ENCODE measurements at places on chromosomes 4 and X.
A peak's percentile ranks its signal among the peaks of the same experiment; 100 is the strongest.

DNA sequence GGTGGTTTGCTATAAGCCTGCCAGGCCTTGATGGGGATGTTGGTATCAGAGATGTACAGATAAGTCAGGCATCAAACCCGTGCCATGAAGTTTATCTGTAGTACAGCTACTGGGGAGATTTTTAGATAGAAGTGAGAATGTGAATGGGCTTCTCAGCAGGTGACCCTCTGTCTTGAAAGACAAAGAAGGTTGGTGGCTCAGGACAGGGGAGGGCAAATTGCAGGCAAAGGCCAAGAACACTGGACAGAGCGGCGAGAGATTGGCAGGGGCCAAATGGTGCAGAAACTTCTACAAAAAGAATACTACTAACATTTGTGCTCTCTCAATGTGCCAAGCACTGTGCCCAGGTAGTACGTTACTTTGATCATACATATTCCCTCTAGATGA is 1.9 kb upstream of the PIM2 start:
- DNase-seq: no peak

- no peak for DNase-seq
These were observed 26.1 kb downstream of the FAM47E start for GRCh38 chr4:76277667-76278066.

GRCh38 chr4:42396361-42396751 is 932 bp upstream of the SHISA3 start:
- no peak for DNase-seq

- DNase-seq: no peak
These were observed 41.3 kb upstream of the MAGED1 start for GRCh38 chrX:51852096-51852495.

GRCh38 chrX:42707742-42708141 is 70.2 kb downstream of the PPP1R2C start:
- no peak for DNase-seq

DNA sequence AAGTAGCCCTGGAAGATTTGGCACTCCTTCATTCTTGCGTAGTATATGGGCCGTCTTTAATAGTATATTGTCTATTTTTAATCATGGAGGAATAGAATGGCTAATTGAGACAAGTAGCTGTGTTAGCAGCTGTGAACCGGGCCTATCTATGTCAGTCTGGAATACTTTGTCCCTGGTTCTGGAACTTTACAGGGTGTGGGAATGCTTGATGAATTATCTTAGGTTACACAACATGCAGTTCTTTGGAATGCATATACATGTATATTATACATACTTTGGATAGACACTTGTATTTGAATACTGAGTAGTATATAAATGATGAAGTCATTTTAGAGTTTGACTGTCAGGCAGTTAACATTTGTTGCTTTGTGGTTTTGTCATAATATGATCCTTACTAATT is 37.4 kb downstream of the PDLIM5 start:
- DNase-seq: no peak

GRCh38 chr4:151688785-151689043 is 72.1 kb downstream of the GATB start:
- DNase-seq: no peak

GRCh38 chr4:88247148-88247547 is 37.2 kb downstream of the PPM1K start:
- DNase-seq: no peak

- no peak for DNase-seq
These were observed 29.3 kb upstream of the GPR101 start for GRCh38 chrX:137062915-137063617.

- DNase-seq: no peak
These were observed 293.5 kb upstream of the FAT1 start for GRCh38 chr4:187017147-187017546.

- peak; percentile 29 for DNase-seq
These were observed 18.9 kb upstream of the GPR101 start for GRCh38 chrX:137052643-137053235.

- DNase-seq: no peak
These were observed 8.3 kb downstream of the NDP start for GRCh38 chrX:43964936-43965335.

GRCh38 chr4:2041239-2042130 is 17.6 kb upstream of the NAT8L start:
- DNase-seq: peak; percentile 89

DNA sequence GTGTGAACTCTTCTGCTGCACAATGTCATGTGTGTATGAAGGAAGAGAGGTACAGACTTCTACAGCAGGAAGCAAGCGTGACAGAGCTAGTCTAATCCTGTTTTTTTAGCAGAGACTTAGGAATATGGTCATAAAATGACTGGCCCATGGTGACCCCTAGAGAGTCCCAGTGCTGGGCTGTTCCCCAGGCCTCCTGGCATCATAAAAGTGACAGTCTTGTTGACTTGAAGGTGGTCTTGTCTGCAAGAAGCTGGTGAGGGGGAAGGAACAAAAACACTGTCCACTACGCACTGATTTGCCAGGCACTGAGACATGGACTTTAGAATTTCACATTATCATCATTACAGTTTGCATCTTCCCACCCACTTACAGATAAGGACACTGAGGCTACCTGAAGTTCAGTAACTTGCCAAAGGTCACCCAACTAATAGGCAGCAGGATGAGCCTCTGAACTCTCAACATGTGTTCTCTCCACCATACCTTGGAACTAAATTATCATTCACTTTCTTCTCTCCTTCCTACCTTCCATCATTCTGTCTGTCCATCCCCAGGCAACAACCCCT is 63.0 kb downstream of the HADH start:
- DNase-seq: no peak

- peak; percentile 18 for DNase-seq
These were observed 18.6 kb downstream of the TRIM2 start for GRCh38 chr4:153222707-153223426.

GRCh38 chr4:112167794-112168193 is 22.5 kb downstream of the FAM241A start:
- DNase-seq: no peak

DNA sequence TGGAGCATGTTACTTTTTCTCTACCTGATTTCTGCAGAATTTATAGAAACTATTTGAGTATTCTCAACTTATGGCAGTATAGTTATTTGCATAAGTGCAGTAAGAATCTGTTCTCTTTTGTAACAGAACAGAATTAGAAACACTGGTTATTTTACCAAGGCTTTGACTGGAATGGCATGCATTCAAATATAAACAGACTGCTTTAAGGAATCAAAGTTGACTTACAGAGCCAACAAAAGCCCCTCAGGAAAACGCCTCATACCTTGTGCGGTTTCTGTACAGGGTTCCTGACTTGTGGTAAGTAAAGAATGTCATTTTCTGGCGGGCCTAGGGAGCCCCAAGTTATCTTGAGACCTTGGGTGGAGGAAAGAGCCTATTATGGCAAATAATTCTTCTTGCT is 97.1 kb downstream of the GPR143 start:
- no peak for DNase-seq

GRCh38 chr4:2250357-2251072 is 8.6 kb upstream of the HAUS3 start:
- DNase-seq: peak; percentile 4

- DNase-seq: no peak
These were observed 556.7 kb upstream of the BOD1L1 start for GRCh38 chr4:14184265-14184664.

GRCh38 chrX:37491686-37492085 is 79.8 kb upstream of the LANCL3 start:
- no peak for DNase-seq

DNA sequence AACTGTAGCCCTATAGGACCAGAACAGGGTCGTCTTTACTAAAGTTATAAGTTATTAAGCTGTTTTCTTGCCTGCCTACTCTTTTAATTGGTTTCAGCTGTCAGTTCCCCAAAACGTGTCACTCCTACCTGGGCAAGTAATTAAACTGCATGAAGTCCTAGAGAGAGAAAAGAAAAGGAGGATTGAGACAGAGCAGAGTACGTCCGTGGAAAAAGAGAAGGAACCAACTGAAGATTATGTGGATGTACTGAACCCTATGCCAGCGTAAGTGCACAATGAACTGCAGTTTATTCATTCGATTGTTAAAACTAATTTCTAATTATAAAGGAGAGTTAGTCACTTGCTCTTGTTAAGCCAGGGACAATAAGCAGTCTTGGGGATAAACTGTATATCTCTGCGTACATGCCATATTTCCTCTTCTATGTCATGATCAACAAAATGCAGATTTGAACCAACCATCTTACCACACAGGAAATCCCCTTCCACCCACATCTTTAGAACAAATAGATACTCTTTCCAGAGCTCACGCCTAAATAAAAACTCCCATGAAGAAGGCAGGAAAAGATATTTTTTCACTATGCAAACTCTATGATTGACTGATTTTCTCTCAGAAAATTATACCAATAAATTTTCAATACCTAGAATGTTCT is 22.8 kb downstream of the STAP1 start:
- no peak for DNase-seq

GRCh38 chr4:124525524-124525923 is 187.0 kb downstream of the ANKRD50 start:
- DNase-seq: no peak

DNA sequence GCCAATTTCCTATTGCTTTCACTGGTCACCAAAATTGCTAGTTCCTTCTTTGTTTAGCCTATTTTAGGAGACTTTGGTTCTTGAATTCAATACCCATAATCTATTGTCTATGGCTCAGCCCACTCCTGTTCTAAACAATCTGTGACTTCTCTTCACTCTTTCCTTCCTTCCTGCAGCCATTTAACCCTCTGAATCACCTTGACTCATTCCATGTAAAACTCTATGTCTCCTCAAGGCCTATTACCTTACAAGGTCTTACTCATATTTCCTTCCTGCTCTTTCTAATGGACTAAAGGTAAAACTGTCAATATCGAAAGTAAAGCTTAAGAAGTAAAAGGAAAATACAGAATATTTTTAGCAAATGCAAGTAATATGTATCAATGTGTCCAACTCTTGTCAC is 301.6 kb downstream of the ARHGAP24 start:
- no peak for DNase-seq

DNA sequence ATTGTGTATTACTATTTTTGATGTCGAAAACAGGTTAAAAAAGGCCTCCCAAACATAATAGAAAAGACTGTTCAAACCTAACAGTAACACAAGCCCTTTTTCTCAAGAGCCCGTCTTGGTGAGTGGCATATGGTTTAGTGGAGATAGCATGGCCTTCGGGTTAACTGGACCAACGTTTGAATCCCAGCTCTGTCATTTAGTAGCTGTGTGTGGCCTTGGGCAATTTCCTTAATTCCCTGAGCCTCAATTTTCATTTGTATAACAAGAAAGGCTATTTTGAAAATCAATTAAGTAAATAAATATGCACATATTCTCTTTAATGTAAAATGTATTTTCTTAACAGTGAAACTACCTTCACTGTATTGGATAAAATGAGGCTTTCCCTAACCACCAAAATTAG is 62.3 kb downstream of the HELT start:
- no peak for DNase-seq

GRCh38 chr4:98311656-98312055 is 50.5 kb downstream of the RAP1GDS1 start:
- no peak for DNase-seq

- DNase-seq: no peak
These were observed 62.0 kb downstream of the MBNL3 start for GRCh38 chrX:132426695-132427281.

DNA sequence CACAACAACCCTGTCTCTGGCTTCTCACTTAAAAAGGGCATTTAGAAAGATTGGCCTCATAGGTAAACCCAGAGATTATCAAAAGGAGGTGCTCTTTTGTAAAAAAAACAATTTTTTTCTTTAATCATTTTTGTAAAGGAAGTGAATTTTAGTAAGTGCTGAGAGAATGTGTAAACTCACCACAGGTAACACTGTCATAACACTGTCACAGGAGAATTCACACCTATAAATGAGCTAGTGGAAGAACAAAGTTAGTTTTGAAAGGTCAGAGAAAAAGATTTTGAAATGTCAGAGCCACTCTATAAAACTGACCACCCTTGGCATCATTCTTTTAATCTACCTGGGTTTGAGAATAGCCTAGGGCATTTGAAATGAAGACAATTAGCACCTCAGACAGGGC is 3.3 kb upstream of the SH2D1A start:
- peak; percentile 51 for DNase-seq

GRCh38 chr4:92104506-92104905 is 199.3 kb upstream of the GRID2 start:
- no peak for DNase-seq

DNA sequence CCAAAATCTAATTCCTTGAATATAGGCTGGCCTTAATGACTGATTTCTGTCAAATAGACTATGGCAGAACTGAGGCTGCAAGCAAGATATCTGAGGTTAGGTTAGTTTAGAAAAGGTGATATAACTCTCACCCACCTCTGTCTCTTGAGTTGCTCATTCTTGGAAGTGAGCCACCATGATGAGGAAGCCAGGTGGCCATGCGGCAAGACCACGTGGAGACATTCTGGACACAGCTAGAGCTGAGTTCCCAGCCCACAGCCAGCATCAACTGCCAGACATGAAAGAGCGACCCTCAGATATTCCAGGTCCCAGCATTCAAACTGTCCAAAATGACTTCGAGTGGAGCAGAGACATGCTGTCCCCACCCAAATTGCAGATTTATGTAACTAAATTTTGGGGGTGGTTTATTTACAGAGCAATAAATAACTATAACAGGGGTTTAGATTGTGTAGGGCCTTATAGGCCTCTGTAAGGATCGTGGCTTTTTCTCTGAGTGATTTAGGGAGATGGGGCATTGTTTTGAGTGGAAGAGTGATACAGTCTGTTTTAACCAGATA is 33.7 kb downstream of the USP53 start:
- DNase-seq: no peak

DNA sequence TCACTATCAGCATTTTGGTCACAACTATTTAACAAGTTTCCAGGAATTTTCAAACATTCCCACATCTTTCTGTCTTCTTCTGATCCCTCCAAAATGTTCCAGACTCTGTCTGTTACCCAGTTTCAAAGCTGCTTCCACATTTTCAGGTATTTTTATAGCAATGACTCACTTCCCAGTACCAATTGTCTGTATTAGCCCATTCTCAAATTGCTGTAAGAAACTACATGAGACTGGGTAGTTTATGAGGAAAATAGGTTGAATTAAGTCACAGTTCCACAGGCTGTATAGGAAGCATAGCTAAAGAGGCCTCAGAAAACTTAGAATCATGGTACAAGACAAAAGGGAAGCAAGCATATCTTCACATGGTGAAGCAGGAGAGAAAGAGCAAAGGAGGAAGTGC is 475.0 kb upstream of the PCDH7 start:
- no peak for DNase-seq

DNA sequence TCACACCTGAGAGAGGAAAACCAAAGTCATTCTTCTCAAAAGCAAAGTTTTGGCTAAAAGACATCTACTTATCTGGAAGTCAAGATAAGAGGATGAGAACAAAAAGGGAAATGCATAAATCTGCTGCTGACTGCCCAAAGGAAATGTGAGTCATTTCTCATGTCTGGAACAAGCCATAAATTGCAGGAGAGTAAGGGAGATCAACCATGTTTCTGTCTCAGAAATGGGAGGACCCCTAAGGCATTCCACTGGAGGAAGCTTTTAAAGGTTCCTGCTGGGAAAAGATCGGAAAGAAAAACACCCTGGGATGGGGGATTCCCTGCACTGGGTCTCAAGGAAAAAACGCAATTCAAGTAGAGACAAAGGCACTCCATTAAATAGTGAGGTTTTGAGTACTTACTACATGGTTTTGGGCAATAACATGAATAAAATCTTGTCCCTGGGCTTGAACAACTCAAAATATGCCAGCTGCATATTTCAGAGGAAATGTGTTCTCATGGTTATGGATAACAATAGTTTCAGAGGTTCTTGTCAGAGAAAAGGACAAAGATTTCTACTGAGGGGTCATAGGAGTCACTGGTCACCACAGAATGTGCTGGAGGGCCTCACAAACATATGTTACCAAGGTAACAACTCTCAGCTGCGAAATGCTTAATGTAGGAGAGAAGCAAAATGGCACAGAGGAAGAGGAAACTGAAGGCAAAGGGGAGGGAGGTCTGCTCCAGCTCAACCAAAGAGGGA is 19.3 kb downstream of the GPR143 start:
- DNase-seq: no peak

All from CD4-positive, alpha-beta T cell treated with Interleukin-4 for 1 hour (primary cell).